ENCODE measurements at places on chromosomes 13 and 19.

DNA sequence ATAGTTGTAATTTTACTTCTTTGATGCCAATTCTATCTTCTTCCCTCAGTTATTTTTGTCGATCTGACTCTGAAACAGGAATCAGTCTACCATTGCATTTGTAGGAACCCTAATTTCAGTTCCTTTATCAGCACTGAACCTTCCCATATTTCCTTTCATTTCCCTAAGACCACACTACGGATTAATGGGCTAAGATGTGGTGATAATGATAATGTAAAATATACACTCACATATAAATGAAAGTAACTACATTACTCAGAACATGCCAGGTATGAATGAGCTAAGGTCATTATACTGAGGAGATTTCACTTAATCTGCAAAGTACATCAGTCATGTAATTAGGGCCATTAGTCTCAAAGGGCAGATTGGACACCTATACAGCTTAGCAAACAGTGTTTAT lies 60.2 kb upstream of the RFC3 start:
- DNase-seq, result no peak

DNA sequence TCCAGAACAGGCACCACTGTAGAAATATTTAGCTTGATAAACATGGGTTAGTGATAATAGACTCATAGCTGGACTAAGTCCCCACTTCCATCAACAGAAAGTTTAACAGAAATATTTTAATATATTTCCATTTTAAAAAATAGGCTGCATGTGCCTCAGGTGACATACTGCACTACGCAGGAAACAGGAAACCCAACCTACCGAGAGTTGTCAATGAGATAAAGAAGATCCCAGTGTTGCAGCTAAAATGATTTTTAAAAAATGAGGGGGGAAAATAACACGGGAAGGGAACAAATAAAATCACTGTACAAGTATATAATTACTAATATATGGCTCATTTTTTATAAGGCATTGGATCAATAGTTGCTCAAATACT lies 154.8 kb downstream of the TBC1D4 start:
- no peak for DNase-seq

DNA sequence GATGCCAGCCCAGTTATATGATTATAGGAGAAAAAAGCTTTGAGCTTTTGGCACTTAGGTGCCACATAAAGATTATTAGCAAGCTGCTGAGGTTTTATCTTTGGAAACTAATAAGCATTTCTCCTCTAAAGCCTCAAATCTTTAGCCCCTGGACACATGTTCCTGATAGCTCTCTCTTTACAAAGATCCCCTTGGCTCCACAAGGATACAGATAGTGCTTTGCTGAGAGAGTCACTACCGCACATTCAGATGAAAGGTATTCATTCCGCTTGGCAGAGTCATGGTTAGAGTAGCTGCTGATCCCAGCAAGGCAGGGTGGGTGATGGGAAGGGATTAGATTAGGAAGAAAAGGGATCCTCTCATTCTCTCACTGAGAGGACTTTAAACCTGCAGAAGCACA lies 28.2 kb upstream of the PSG7 start:
- DNase-seq, result no peak

DNA sequence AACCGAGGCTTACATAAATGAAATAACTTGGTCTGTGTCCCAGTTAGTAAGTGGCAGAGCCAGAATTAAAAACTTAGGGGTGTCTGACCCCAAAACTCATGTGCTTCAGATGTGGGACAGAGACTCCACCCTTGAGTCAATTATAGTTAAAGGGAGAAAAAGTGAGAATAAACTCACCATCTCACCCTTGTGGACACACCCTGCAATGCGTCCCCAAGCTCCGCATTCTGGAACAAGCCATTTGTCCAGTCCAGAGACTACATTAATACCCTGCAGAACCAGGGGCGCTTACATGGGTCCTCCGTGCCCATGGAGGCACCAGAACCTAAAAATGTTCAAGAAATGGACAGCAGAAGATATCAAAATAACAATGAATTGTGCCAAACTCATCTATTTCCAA lies 207.0 kb upstream of the ZNF507 start:
- no peak for DNase-seq

DNA sequence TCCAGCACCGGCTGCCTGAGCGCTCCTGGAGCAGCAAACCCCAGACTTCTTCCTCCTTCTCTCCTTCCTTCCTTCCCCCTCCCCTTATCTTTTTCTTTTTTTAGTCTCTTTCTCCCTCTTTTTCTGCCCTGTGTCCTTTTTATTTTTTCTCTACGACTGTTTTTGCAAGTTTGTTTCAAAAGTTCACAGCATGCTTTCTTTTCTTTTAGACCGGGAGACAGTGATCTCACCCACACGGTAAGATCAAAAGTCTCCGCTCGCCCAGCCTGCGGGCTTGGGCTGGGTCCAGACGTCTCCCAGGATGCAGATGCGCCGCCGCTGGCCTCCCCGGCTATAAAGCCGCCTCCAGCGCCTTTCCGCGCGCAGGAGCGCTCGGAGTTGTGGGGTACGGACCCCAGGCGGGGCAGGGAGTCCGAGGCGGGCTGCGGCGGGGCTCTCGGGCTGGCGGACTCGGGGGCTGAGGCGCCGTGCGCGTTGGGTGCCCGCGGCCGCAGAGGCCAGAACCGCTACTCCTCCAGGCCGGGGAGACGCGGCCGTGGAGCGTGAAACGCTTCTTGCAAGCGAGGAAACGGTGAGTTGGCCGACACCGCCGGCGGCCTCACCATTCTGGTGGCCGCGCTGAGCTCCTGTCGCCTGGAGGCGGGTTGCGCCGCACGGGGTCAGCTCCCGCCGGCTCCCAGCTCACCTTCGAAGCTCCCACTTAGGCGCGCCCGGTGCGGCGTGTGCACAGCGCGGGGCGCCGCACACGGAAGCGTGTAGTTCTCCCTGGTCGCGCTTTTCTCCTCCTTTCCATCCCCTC lies 2.0 kb upstream of the TSHZ3 start:
- no peak for DNase-seq

- DNase-seq, result no peak
Measured at GRCh38 chr19:16106121-16106520, 5.6 kb upstream of the RAB8A start.

DNA sequence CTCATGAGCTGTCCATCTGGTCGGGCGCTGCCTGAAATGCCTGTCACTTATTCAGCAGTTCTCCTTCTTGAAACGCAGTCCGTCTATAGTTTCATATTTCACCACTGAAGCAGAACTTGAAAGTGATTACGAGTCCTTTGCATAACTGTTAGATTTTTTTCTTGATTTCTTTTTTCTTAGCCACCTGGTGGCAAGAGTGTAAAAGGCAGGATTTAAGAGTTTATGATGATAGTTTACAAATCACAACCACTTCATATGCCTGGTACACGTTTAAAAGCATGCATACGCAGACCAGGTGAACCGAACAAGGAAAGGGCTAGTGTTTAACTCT lies 45.8 kb downstream of the GGACT start:
- DNase-seq, result no peak

GRCh38 chr13:112696869-112697465 lies 7.1 kb downstream of the ATP11A start:
- DNase-seq, result no peak

DNA sequence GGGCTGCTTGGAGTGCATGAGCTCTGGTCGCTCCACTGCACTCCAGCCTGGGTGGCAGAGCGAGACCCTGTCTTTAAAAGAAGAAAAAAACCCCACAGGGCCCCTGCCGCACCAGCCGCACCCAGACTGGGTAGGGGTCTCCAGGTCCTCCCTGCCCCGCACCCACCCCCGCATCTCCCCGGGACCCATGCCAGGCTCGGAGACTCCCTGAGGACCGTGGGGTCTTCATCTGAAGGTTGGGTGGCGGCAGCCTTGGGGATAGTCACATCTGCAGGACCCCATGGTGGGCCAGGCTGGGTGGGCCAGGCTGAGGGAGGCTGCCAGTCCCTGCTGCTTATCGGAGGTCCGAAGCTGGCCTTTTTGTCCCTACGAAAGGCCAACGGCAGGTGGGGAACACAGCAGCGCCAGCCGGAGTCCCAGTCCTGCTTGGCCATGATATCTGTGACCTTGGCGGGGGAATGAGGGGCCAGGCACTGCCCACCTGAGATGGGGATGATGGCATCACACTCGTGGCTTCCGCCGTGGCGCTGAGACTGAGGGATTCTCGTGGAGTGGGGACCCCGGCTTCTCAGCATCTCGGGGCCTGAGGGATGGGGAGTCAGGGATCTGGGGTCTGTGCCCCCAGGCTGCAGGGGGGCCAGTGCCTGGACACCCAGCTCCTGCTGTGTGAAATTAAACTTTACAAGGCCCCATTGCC lies 11.1 kb downstream of the EFNA2 start:
- DNase-seq, result no peak

DNA sequence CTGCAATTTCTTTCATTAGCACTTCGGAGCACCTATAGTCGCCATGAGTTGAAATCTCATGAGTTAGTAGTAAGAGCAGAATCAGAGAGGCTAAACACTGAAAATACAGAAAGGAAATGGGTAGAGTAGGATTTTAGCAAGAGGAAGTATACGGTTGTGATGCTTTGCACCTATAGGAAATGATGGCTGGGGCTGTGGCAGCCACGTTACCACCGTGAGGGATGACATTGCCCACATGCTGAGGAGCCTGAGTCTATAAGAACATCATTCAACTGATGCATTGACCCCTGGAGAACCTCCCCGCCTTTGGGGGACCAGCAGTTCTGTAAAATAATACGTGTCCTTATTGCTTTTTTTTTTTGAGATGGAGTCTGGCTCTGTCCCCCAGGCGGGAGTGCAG lies 20.4 kb downstream of the FAM187B start:
- no peak for DNase-seq

- DNase-seq, result no peak
Measured at GRCh38 chr19:4217429-4218264, 11.7 kb upstream of the EBI3 start.

- no peak for DNase-seq
Measured at GRCh38 chr13:101739382-101740178, 287.1 kb downstream of the ITGBL1 start.

- DNase-seq, result no peak
Measured at GRCh38 chr13:99733346-99733745, 232.1 kb downstream of the TM9SF2 start.

- DNase-seq, result no peak
Measured at GRCh38 chr13:73851104-73851503, 283.1 kb downstream of the KLF12 start.

DNA sequence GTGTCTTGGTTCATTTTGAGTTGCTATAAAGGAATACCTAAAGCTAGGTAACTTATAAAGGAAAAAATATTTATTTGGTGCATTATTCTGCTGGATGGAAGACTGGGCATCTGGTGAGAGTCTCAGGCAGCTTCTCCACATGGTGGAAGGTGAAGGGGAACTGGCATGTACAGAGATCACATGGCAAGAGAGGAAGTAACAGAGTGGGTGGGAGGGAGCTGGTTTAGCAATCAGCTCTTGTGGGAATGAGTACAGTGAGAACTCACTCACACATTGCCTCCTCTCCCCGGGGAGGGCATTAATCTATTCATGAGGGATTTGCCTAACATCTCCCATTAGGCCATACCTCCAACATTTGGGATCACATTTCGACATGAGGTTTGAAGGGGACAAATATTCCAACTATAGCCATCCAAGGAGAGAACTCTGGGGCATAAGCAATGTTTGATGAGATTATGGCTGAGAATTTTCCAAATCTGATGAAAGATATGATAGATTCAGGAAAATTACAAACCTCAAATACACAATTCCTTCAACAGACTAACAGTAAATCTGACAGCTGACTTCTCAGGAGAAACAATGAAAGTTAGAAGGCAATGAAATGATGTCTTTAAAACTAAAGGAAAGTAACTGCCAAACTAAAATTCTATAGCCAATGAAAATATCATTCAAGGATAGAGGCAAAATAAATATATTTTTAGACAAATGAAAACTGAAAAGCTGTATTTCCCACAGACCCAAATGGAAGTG lies 52.5 kb downstream of the MTUS2 start:
- no peak for DNase-seq

GRCh38 chr19:54421169-54421516 lies 5.9 kb downstream of the TTYH1 start:
- DNase-seq, result no peak

DNA sequence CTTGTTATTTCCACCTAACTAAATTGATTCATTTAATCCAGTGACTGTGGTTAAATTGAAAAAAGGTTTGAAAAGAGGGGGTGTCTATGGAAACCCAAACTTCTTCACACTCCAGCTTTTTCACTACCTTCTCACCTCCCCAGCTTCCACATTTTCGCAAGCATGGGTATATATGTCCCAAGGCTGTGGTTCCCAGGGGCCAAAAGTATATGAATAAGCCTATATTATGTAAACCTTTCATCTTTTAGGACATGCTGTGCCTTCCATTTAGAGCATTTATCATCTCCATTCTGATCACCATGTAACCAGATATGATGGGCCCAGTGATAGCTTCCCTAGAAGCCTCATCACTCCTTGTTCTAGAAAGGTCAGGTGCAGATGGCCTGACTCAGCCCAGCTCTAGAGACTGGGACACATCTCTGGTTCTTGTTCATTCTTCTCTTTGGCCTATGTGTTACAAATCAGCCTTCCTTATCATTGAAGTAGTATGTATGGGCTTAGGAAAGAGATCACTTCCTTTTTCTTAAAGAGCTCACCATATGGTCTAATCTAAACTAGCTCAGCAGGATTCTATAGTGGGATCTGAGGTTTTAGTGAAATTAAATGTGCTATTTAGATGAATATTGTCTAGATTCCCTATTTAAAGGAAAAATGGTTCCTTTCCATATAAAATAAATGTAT lies 19.5 kb upstream of the ARL11 start:
- DNase-seq, result no peak

DNA sequence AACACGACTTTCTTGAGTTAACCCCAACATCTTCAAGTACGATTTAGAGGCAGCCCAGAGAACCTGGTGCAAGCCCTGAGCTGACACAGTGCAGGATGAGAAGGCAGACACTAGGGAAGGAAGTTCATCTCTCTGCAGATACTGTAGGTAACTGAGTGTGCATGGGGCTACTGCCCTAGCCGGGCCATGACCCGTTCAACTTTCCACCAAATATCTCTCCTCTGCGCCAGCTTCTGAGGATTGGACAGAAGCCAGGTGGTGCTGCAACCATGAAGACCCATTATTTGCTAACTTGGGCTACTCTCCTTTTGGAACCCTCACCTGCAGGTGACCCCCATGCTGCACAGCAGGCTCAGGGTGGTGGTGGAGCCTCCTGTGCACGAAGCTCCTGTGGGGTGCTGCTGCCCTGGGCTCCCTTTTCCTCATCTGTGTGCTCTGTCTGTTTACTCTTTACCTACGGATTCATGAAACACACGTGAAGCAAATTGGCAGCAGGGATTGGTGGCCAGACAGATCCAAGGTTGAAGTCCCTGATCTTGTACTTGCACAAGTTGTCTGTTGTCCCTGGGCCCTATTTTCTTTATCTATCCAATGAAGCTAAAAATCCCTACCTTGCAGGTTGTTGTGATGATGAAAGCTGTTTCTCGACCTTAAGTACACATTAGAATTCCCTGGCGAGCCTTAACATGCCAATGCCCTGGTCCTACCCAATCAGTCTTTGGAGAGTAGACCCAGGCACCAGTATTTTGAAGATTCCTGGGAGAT lies 227.8 kb downstream of the LACC1 start:
- no peak for DNase-seq

- DNase-seq, result no peak
Measured at GRCh38 chr13:30085087-30085486, 222.3 kb downstream of the KATNAL1 start.

- no peak for DNase-seq
Measured at GRCh38 chr13:44605275-44605674, 29.1 kb upstream of the TSC22D1 start.
